ENCODE measurements at places on chromosomes 11 and 22.

DNA sequence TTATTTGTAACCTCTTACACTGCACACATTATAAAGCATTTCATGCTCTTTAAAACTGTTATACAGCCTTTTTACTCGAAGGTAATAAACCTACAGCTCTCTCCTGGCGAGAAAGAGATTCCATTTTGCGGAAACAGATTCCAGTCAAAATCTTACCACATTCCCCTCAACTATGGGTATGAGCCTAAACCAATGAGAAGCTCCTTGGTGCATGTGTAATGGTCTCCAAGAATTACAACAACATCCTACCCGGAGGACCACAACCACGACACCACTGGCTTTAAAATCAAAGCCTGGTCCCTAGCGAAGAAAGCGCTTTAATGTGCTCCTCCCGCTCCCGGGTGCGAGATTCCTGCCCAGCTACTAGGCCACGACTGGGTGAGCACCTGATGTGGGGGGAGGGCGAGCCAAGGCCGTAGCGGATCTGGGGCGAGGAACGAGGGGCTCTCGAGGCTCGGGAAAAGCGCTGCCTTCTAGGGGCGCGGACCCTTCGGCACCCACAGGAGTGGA lies 821 bp downstream of the CELF1 start:
- peak; percentile 15 for DNase-seq

- no peak for DNase-seq
Observed at GRCh38 chr11:117917591-117918151, 11.5 kb downstream of the TMPRSS13 start.

- DNase-seq = no peak
Observed at GRCh38 chr11:46429717-46430116, 38.1 kb upstream of the CHRM4 start.

DNA sequence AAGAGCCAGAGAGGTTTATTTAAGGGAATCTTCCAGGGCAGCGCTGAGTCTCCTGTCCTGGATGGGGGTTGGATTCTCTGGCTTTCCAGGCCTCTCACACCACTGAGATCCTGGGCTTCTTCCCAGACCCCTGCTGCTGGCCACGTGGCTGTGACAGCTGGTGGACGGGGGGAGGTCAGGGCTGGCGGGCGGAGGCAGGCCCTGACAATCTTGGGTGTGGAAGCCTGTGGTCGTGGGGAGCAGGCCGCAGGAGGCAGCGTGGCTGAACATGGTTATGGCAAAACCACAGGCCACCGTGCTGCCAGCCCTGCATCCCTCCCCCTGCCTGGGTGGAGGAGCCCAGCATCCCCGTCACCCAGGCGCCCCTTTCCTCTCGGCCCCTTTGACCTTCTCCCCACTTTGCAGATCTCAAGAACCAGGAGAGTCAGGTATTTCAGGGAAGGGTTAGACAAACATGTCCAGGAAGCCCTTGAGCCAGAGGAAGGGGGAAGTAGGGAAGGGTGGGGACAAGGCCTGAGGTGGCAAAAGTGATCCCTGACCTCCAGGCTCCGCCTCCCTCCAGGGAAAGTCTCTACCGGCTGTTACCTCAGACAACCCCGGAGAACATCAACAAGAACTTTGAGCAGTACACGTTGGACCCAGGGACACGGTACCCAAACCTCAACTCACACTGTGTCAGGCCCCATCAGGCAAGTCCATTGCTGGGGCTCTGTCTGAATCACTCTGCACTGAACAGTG lies 111.8 kb downstream of the MICAL2 start:
- DNase-seq = no peak

GRCh38 chr11:69498614-69499175 lies 17.2 kb downstream of the LINC01488 start:
- DNase-seq = no peak

DNA sequence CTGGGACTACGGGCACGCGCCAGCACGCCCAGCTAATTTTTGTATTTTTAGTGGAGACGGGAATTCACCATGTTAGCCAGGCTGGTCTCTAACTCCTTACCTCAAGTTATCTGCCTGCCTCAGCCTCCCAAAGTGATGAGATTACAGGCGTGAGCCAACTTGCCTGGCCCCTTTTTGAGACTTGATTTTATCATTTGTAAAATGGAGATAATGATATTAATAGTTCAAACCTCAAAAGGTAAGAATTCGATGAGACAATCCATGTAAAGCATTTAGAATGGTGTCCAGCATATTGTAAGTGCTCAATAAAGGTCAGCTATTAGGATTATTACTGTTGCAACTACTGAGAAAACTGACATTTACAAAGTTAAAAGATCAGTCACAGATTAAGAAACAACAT lies 2.7 kb upstream of the BACE1 start:
- DNase-seq = no peak

GRCh38 chr11:15113381-15113780 lies 1.3 kb upstream of the INSC start:
- DNase-seq = no peak

- no peak for DNase-seq
Observed at GRCh38 chr11:100876815-100877520, 189.9 kb downstream of the ARHGAP42 start.

DNA sequence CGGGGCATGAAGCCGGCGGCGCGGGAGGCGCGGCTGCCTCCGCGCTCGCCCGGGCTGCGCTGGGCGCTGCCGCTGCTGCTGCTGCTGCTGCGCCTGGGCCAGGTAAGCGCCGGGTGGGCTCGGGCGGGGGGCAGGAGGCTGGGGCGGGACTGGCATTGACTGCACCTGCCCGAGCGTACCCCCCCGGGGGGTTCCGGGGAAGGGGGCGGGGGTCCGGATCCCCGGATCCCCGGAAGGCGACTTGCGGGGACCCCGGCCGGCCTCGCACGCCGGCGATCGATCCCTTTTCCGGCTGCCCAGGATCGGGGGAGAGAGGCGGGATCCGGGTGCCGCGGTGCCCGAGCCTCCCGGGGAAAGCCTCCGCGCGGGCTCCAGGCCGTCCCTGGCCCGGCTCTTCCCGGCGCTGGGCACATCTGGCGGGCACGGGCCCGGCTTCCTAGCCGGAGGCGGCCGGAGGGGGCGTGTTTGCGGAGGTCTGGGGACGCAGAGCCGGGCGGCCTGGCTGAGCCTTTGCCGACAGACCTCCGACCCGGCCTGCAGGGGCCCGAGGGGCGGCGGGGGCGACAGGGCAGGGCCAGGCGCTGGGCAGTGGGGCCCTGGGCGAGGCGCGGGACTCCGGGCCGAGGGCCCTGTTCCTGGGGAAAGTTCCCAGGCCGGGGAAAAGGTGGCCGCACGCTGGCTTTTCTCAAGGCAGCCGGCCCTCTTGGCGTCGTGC lies 705 bp downstream of the PTPRJ start:
- no peak for DNase-seq

DNA sequence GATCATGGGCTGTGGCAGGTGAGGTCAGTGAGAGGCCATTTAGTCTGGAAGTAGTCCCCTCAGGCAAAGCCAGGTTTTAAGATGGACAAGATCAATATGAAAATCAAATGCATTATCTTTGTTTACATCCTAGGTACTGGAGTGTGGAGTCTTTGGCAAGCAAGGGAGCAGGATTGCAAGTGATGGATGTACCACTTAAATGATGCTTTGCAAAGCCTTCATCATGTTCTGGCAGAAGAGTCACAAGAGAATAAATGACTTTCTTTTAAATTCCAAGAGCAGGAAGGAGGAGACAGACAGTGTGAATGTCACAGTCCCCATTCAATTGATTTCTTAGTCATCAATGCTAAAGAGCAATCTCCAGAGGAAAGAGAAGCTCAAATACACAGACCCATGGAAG lies 908.3 kb downstream of the FAM181B start:
- DNase-seq = no peak

DNA sequence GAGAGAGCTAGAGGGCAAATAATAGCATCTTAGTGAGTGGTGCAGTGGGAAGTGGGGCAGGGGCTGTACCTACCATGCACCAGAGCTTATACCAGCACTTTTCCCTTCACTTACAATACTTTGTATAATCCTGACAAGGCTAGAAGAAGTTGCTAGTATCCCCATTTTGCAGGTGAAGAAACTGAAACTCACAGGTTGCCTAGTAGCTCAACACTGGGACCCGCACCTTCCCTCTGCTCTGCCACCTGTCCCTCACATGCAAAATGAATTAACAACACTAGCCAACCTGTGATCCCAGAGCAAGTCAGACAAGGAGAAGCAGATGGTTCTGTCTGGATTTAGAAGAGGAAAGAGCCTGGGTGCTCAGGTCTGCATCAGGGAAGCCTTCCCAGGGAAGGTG lies 510.4 kb downstream of the BUD13 start:
- DNase-seq = no peak

DNA sequence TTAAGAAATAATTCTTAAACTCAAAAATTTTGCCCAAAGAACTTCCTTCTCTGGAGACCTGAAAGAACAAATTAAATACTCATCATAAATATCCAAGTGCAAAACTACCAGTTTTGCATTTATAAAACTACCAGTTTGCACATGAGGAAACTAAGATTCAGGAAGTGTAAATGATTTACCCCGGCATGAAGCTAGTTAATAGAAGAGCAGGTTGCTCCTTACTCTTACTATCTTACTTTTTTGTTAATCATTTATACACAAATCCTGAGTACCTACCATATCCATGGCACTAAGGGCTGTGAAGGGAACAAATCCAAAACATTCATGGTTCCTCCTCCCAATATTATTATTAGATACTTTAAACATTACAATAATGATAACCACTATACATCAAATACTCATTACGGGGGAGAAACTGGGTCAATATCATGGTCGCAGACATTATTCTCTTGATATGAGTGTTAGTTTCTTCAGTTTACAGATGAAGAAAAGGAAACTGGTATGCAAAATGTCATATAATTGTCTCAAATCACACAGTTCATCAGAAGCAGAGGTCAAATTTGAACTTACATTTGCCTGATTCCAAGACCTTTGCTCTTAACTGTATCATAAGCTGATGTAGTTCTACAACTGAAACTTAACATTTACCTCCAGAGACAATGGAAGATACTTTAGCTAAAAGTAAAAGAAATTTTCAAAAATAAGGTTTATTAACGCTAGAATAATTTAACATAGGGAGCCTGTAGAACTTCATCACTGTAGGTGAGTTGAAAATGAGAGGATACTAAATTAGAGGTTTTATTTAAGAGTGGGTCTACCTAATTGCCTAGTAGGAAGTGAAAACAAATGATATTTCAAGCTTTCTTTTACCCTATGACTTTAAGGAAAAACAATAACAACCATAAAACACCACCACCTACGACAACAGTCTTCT lies 74.5 kb downstream of the FAM76B start:
- no peak for DNase-seq

GRCh38 chr11:125262830-125263218 lies 98.3 kb downstream of the PKNOX2 start:
- no peak for DNase-seq

DNA sequence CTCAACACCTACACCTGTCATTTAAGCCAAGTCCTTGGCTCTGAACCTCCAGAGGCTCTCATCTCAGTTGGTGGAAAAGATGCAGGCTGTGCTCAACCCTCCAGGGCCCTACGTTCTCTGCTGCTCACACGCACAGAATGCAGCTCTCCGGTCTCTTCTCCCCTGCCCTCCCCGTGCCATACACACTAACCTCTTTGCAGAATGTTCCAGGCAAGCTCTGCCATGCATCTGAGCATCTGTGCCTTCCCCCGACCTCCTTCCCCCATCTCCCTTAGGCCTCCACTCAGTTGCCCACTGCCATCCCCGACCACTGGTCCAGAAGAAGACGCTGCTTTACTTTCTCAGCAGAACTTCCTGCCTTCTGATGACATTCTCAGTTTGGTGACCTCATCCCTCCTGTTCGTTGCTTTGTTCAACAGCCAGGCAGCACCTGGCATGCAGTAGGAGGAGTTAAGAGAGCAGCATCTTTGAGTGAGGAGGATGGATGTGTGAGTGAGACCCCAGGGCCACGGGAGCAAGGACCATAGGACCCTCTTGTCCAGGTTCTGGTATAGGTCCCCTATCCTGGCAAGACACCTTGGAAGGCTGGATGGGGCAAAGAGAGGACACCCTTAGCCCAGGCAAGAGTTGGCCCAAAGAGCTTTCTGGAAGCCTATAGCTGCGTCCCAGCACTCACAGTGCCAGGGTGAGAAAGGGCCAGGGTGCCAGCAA lies 598.0 kb downstream of the BRD1 start:
- DNase-seq = no peak

DNA sequence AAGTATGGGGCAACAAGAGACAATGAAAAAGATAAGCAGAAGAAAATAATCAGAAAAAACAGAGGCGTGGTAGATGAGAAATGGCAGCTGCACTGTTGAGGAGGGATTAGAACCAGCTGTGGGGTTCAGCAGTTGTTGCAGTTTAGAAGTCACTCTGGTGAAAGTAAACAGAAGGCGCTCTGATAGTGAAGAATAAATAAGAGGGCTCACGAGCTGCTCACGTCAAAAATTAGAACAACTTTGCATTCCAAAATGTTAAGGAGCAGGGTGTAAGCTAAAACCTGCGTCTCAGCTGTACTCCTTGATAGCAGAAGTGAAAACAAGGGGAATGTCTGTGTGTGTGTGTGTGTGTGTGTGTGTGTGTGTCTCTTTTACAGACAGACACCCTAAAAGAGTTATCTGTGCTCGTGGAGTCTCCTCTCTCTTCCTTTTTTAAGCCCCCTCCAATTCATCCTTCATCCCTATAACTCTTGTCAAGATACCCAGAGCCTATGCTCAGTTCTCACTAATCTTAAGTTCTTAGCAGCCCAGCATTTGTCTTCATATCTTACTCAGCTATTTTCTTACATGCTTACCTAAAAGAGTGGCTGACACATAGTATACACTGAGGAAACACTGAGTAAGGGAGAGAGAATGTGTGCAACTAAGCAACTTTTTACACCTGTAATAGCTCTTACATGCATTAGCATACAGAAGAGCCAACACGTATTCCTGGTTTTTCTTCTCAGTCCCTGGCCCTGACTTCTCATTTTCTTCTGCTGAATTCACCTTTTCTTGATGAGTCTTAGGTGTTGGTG lies 8.9 kb downstream of the TTC17 start:
- DNase-seq = no peak

GRCh38 chr11:9861860-9862725 lies 198.2 kb downstream of the SWAP70 start:
- peak; percentile 54 for DNase-seq

GRCh38 chr11:1598816-1599215 lies 722 bp upstream of the KRTAP5-2 start:
- no peak for DNase-seq

GRCh38 chr11:12854829-12855228 lies 154.3 kb upstream of the RASSF10 start:
- DNase-seq = no peak

DNA sequence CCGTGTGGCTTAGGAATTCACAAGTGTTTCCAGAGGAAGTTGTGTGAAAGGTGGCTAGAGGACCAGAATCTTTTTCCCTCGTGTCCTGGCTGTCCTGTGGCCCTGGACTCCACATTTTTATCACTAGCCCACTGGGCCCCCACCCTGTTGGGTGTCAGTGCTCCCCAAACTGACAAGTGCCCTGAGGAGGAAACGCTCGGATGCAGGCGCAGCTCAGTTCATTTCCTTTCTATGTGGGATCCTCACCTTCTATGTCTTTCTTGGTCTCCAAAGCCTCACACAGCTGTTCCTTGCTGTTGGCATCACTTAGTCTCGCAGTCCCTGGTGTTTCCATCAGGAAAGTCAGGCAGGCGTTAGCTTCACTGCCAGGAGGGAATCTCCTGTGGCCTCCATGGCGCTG lies 68.0 kb upstream of the KCNQ1OT1 start:
- DNase-seq = no peak

Data from stimulated activated CD4-positive, alpha-beta T cell treated with anti-CD3 and anti-CD28 coated beads, Interleukin-2, amount 100 ng/mL, for 48 hours (primary cell).